ENCODE measurements at places on chromosomes 12 and 14.

GRCh38 chr12:95386051-95386450 is 87.9 kb upstream of the METAP2 start:
- no peak for DNase-seq

- no peak for DNase-seq
These were observed 1.4 kb downstream of the EGLN3 start for GRCh38 chr14:33949411-33949893.

DNA sequence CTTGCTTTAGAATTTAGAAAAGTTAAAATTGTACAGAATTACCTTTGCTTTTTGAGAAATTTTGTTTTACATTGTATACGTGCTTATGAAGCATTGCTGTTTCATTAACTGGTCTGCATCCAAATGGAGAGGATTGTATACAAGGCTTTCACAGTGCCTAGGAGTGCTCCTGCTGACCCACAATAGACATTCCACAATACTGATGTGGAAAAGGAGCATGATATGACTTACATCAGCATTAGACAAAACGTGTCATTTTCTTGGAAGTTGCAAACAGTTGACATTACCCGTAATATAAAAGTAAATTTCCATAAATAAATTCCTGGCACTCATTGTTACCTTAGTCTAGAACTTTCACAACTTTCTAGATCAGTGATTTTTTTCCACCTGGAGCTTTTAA is 1.9 kb downstream of the PRKD1 start:
- no peak for DNase-seq

DNA sequence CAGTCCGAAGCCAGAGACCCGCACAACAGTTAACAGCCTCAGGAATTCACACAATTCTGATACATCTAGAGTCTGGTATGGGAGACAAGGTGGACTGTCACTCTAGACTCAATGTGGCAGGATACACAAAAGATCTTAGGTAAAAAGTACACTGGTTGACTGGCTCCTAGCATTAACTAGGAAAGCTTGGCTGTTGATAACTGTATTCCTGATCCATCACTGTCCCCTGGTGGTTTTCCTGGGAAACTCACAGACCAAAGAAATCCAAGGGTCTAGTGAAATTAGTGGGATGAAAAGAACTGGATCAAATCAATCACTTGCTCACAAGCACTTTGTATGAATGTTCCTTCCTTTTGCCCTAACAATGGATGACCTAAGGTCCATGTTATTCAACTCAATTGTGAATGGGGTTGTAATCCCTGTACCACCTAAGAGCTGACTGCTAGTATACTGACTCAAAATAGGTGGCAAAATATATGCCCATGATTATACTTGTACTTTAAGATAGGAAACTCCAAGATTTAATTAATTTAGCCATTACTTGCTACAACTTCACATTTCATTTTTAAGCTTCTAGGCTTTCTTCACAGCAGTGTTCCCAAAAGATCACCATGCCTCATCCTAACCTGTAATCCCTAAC is 14.0 kb downstream of the NPC2 start:
- DNase-seq = no peak

DNA sequence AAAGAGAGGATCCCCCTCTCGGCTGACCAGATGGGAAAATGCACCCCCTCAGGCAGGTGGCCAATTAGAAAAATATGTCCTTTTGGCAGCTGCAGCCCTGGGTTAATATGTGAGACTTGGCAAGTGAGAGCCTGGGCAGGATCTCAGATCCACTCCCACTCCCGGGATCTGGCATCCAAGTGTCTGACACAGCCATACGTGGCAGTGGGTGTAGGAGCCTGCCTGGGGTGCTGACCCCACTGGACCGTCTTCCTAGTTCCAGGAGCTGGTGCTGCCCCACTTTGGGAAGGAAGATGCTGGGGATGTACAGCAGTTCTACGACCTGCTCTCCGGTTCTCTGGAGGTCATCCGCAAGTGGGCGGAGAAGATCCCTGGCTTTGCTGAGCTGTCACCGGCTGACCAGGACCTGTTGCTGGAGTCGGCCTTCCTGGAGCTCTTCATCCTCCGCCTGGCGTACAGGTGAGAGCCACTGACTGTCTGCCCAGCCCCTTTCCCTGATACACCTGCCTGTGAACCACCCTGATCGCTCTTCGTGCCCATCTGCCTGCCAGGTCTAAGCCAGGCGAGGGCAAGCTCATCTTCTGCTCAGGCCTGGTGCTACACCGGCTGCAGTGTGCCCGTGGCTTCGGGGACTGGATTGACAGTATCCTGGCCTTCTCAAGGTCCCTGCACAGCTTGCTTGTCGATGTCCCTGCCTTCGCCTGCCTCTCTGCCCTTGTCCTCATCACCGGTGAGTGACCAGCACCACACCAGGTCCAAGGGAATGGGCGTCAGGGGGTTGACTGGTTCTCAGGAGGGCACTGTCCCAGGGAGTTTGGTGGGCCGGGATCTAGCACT is 5.8 kb downstream of the NR4A1 start:
- no peak for DNase-seq

GRCh38 chr12:21775133-21775820 is 771 bp upstream of the KCNJ8 start:
- DNase-seq = no peak

DNA sequence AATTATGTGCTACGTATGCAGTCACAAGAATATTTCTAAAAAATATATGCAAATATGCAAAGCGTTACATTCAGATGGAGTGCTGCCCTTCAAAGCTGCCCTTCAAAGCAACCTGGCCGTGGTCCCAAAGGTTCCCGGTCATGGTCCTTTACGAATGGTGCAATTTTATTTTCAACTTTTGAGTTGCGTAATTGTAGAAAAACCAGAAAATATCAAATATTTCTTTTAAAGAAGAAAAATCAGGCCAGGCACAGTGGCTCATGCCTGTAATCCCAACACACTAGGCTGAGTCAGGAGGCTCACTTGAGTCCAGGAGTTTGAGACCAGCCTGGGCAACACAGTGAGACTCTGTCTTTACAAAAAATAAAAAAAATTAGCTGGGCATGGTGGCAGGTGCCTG is 21.4 kb downstream of the CLSTN3 start:
- DNase-seq = no peak

GRCh38 chr12:18923721-18924120 is 185.8 kb downstream of the CAPZA3 start:
- no peak for DNase-seq

DNA sequence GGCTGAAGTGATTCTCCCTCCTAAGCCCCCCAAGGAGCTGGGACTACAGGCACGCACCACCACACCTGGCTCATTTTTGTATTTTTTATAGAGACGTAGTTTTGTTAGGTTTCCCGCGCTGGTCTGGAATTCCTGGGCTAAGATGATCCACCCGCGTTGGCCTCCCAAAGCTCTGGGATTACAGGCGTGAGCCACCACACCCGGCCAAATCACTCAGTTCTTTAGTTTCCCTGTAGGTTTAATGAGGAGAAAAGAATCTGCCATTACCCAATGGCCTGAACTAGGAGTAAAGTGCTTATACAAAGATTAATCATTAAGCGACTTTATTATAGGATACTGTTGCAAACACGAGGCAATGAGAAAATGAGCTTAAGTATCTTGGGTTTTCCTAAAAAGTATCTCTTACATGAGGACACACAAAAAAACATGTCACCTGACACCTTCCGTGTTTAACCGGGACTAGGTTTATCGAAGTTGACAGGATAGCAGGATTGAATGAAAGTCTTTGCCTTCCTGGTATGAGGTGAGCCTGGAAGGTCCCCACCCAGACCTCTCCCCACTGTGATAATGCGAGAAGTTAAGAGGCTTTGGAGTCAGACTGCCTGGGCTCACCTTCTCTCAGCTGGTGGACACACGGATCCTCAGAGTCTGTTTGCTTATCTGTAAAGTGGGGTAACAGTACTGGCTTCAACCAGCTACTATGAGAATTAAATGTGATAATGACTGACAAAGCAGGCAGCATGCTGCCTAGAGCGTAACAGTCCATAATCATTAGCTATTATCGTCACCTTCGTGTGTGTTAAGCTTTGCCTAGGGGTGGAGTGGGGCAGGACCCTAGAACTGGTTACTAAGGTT is 133.5 kb upstream of the KRAS start:
- no peak for DNase-seq

- DNase-seq = no peak
These were observed 92.9 kb upstream of the NEDD1 start for GRCh38 chr12:96814200-96814599.

DNA sequence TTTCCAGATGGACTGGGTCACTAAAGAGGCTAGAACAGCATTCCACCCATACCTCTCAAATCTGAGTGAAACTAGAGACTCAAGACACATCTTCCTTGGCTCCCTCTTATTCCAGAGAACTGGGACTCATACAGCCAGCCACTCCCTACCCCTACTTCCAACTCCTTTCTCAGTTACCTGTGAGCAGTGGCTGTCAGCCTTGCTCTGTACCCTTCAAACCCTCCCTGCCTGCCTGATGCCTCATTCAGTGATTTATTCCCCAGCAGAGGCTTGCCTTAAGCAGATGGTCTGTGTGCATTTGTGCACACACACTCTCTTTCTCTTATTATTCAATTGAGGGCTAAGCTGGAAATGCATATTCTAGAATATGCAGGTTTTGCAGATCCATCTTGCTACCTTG is 14.6 kb downstream of the GPR84 start:
- DNase-seq = no peak
